ENCODE measurements at places on chromosomes 12 and 14.

GRCh38 chr14:69395929-69396328 lies 2.2 kb downstream of the ERH start:
- DNase-seq, result no peak

DNA sequence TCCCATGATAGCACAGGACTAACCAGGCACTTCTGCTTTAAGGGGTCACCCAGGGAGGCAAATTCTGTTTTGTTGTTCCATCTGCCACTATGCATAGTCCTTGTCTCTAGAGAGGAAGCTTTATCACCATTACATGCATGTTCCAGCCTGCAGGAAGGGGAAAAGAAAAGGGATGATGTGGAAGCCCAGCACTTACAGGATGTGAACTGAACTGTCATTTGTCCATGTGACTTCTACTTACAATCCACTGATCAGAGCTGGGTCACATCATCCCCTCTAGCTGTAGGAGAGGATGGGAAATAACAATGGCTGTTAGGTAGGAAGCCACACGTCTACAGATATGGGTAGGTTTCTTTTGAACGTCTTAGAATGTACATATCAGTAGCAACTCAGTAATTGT lies 203.1 kb downstream of the PTPRO start:
- no peak for DNase-seq

GRCh38 chr12:46674129-46674528 lies 151.7 kb downstream of the SLC38A4 start:
- no peak for DNase-seq

DNA sequence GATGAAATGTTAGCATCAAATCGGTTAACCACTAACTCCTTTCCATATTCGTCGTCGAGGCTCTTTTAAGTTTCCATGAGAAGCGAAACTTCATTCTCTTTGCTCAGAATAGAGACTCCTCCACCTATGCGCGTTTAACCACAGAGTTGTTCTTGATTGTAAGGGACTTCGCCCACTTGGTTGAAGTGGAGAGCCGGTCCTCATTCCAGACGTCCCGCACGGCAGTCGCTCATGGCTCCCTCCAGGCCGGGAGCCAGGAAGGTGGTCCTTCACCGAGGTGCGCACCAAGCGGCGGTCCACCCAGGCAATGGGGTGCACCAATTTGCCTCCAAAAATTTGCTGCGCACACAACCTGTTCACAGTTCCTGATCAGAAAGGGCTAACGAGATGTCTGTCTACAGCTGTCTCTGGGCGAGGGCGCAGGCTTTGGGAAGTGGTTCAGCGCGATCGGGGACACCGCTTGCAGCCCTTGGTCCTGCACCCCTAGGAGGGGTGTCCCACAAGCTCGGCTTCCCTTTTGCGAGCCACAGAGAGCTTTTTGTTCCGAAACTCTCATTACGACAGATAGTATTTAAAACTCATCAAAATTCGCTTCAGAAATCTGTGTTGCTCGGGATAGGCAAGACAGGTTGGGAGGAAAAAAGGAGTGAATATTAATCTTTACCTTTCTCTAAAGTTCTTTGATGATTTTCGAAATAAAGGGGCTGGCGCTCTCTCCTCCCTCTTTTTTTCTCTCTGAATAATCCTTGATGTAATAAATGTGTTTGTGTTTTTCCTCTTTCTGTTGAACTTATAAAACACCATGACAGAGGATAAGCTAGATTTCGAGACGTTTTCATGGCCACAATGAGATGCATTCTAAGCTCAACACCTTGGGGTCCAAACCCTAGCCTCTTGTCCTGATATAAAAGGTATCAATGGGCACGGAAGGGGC lies 6.4 kb upstream of the ALX1 start:
- DNase-seq, result no peak

GRCh38 chr14:55117803-55118441 lies 11.1 kb upstream of the LGALS3 start:
- DNase-seq, result peak; percentile 82

DNA sequence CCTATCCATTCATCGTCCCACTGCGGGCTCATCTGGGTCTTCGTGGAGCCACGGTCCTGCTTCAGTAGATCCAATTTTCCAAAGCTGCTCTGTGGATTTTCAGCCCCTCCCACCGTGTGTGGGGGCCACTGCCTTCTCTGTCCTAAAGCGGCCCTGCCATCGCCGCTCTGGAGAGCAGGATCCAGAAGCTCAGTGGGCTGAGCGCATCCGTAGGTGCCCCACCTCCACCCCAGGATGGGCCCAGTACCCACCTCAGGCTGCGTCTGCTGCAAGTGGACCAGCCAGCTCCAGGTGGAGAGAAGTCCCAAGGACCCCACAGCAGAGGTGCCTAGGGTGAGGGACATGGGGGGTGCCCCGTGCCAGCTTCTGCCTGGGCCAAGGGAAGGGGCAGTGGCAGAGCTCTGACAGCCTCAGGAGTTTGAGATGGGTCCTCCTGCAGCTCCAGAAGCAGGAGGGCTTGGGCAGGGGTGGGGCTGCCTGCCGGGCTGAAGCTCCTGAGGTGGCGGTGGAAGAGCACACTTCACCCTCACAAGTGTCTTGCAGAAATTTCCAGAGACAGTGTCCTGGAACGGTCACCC lies 148.1 kb upstream of the C14orf180 start:
- DNase-seq, result no peak

- no peak for DNase-seq
Measured at GRCh38 chr12:85985996-85986395, 111.9 kb downstream of the NTS start.

GRCh38 chr12:41184864-41185263 lies 3.3 kb upstream of the PDZRN4 start:
- no peak for DNase-seq

Measured in hematopoietic multipotent progenitor cell treated with erythropoietin and hydrocortisone succinate and interleukin-3 and kit ligand, for 4 days (in vitro differentiated cells).